Activated effector memory CD4-positive, alpha-beta T cell treated with Interleukin-2 at 50 U/mL for 16 hours (primary cell): ENCODE measurements at places on chromosomes 6 and 20.

DNA sequence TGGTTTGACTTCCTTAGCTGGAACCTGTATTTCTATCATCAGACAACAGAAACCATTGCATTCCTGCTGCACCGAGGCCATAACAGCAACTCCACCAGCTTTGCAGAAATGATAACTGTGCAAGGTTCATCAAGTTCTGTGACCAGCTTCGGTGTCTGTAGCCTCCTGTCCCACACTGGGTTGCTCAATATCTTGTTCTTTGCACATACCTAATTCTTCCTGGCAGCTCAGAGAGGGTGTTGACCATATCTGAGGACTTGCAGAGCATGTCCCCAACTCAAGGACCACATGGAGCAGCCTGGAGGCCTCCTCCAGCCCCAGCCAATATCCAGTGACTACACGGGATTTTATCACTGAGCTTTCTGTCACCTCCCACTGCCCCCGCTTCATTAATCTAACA lies 59.3 kb upstream of the SCAF8 start:
- DNase-seq: no peak

DNA sequence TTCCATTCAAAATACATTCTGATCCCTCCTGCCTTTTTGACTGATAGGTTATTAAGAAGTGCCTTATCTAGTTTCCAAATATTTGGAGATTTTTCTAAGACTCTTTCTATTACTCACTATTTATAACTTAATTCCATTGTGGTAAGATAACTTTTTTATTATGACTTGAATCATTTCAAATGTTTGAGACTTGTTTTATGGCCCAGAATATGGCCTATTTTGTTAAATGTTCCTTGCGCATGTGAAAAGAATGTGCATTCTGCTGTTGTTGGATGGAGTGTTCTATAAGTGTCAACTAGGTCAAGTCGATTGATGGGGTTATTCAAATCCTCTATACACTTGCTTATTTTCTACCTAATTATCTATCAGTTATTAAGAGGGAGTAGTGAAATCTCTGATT lies 13.1 kb upstream of the TCP11 start:
- DNase-seq: no peak

GRCh38 chr20:54794110-54794509 lies 318.7 kb downstream of the DOK5 start:
- no peak for DNase-seq

GRCh38 chr20:35560105-35560511 lies 18.2 kb downstream of the ERGIC3 start:
- DNase-seq: no peak

DNA sequence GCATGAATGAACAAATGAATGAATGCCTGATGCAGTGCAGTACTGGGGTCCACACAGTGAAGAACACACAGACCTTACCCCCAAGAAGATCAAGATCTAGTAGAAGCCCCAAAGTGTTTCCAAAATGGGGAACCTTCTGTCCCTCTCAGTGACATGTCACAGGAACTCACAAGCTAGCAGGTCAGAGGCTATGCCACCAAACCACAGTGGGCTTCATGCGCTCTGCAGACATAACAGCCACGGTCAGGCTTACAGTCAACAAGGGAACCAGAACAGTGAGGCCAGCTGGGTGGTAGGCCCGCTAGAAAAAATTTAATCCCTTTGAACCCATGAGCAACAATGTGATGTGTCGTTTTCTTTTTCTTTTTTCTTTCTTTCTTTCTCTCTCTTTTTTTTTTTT lies 20.2 kb upstream of the ARFGEF2 start:
- DNase-seq: no peak

- no peak for DNase-seq
Observed at GRCh38 chr6:125947615-125948014, 9.0 kb upstream of the HINT3 start.

- DNase-seq: no peak
Observed at GRCh38 chr20:39133201-39133600, 171.1 kb downstream of the DHX35 start.

- DNase-seq: no peak
Observed at GRCh38 chr20:58714340-58714922, 21.8 kb downstream of the NPEPL1 start.

- no peak for DNase-seq
Observed at GRCh38 chr6:152378169-152378568, 259.0 kb downstream of the SYNE1 start.

DNA sequence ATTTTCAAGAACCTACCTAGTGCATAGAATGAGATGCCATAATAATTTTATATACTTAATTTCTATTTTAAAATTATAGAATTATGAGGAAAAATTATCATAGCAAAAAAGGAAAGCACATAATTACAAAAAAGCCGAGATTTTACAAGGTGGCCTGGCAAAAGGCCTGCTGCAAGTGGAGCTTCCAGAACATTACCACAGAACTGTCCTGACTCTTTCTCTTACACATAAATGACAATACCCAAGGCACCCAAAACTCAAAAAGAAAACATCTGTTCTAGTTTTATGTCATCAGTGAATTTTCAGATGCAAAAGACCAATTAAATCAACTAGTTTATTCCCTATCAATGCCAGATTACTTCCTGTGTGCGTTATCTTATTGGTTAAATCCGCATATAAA lies 74.2 kb downstream of the FILIP1 start:
- DNase-seq: no peak

DNA sequence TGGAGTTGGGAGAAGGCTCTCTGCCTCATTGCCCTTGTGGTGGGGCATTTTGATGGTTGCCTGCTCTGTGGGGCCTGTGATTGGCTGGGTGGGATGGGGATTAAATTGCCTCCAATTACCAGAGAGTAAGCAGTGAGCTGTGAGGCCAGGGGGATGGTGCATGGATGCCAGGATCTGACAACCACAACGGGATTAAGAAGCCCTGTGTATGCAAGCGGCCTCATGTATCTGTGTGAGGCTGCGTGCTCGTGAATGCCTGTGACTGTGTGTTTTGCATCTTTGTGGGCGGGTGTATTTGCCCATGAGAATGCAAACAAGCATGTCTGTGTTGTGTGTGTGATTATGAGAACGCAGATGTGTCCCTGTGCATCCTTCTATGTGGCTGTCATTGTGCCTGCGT lies 46.1 kb downstream of the CD40 start:
- DNase-seq: no peak

DNA sequence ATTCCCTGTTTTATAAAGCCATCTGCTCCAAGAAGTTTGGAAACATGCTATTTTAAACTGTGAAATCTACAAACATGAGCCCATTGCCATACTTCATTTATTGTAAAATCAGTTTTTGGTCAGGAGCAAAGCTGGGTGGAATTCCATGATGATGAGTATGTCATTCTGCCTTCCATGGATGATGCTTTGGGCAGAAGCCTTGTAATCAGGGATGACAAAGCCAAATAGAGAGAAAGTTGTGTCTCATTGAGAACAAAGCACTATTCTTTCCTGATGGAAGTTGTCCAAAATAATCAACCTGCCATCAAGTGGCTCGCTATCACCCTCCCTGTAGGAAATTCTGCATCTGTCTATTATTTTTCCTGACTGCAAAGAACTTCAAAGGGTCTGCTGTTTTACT lies 313.0 kb upstream of the DEFB112 start:
- DNase-seq: no peak

DNA sequence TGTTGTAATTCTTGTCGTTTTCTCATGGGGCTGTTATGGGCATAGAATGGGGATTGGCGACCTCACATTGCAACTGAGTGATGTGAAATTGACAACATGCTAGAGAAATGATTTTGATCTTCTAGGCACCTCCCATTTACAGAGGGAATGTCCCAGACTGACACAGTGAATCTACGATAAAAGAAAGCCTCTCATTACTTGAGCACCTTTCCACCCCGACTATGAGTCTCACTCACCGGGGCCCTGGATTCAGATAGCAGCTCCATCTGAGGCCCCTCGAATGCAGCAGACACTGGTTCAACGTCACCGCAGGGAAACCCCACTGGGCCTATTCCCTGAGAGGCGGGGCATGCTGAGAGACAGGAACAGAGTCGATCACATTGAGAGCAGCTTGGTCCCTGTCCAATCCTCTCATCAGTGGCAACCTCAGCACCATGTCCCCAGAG lies 49.1 kb downstream of the NFATC2 start:
- DNase-seq: no peak
